ENCODE measurements at places on chromosomes 2 and 18.
A peak's percentile ranks its signal among the peaks of the same experiment; 100 is the strongest.

- DNase-seq = no peak
These were observed 24.2 kb downstream of the XRCC5 start for GRCh38 chr2:216133397-216133796.

DNA sequence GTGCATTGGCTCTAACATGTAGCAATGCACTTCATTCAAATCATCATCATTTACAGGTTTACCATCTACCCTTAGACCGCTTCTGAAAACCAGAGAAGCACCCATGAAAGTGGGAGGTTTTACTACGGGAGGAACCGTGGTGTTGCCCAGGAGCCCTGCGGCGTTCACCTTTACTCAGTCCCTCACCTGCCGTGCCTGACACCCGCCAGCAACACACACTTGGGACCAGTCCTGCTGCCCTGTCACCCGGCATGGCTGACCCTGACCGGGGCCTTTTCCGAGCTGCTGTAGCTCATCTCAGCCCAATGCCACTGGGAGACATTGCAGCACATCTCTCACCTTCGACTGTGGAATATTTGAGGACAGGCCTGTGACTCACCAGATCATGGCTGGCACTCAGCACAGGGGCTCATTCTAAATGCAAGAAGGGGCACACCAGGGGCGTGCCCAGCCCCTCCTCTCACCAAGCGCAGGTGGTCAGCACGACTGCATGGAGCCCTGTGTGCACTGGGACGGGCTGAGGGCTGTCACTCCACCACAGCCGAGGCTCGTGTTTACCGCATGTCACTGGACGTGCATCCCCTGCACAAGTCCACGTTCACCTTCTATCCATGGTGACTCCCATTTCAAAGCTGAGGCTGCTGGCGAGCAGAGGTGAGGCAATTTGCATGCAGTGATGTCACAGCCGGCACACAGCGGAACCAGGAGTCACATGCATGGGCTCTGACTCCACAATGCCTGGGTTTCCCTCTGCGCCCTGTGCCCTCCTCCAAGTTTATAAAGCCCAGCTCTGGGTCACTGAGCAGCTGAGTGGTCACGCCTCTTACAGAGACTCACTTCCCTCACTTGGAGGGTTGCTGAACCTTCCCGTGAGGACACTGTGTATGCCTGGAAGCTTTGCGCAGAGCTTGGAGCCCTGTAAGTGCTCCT, 76.7 kb upstream of the SNTG2 start:
- DNase-seq = no peak

- no peak for DNase-seq
These were observed 253.3 kb upstream of the TANK start for GRCh38 chr2:160906878-160907277.

DNA sequence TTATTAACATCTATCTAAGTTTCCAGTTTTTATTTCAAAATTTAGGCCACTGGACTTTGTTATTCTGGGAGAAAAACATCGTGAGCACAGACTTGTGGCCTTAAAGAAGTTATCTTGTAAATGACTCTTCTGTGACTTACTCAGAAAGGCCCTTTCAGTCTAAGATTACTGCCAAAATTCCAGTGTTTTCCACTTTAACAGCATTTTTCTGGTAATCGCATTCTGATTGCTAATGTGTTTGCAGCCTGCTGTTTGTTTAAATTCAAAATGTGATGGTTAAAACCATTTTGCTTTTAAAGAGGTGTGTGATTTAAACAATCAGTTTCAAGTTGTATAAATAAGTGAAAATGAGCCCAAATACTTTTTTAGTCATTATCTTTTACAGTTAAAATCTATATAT, 136.7 kb upstream of the DAPL1 start:
- no peak for DNase-seq

- no peak for DNase-seq
These were observed 81.2 kb downstream of the GPD2 start for GRCh38 chr2:156517419-156517818.

- no peak for DNase-seq
These were observed 608 bp downstream of the PHOSPHO2 start for GRCh38 chr2:169694894-169695260.

DNA sequence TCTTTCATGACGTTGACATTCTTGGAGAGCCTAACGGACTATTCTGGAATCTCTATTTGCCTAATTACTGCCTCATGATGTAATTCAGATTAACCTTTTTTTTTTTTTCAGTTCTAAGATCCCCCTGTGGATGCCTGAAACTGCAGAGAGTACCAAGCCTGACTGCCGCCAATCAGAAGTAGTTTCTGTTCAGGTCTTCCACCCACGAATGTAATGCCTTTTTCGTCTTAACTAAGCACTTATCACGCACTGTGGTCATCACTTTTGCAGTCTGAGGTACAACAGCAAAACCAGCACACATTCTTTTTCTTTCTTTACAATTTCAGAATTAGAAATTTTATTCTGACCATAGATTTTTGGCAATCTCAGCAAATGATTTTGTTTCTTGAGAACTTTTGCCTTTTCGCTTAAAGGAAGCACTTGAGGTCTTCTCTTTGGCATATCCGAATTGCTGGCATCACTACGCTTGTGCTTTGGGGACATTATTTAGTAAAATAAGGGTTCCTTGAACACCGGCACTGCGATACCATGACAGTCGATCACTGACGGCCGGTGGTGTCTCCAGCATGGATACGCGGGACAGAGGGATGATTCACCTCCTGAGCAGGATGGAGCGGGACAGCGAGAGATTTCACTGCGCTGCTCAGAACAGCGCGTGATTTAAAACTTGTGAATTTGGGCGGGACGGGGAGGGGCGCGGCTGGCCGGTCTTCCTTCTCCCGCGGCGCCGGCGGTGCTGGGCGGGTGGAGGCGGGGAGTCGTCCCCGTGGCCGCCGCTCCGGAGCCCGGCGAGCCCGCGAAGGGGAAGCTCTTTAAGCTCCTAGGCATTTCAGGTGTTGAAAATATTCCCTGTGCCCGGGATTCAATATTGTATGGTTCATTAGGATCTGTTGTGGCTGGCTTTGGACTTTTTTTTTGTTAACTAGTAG, 32.0 kb upstream of the GPR55 start:
- no peak for DNase-seq

- DNase-seq = no peak
These were observed 19.5 kb upstream of the FAHD2A start for GRCh38 chr2:95382686-95383634.

- no peak for DNase-seq
These were observed 269.4 kb upstream of the FBXO11 start for GRCh38 chr2:48175656-48176055.

- no peak for DNase-seq
These were observed 18.1 kb downstream of the VIL1 start for GRCh38 chr2:218436992-218437391.

DNA sequence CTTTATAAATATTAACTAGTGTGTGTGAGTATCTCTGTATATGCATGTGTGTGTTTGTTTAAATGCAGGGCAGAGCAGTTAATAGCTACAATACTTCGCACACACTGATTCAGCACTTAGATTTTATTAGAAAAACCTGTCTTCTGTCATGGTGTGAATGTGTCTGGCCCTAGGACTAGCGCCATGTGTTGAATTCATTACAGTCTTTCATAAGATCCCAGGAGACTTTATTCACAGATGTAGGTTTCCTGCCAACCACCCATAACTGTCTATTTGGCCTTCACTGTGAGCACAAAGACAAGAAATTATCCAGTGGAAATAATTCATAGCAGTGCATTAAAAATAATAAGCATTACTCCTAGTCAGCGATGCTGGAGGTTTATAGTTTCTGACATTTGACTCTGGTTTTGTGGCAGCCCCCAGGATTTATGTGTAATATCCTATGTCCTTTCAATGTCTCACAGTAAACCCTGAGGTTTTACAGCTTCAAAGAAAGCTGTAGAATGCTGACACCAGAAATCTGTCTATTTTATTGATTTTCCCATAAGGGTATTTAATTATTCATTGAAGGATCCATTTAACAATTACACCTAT, 93.9 kb downstream of the ZNF804A start:
- DNase-seq = no peak

- DNase-seq = no peak
These were observed 145.8 kb downstream of the BABAM2 start for GRCh38 chr2:28036307-28036706.

DNA sequence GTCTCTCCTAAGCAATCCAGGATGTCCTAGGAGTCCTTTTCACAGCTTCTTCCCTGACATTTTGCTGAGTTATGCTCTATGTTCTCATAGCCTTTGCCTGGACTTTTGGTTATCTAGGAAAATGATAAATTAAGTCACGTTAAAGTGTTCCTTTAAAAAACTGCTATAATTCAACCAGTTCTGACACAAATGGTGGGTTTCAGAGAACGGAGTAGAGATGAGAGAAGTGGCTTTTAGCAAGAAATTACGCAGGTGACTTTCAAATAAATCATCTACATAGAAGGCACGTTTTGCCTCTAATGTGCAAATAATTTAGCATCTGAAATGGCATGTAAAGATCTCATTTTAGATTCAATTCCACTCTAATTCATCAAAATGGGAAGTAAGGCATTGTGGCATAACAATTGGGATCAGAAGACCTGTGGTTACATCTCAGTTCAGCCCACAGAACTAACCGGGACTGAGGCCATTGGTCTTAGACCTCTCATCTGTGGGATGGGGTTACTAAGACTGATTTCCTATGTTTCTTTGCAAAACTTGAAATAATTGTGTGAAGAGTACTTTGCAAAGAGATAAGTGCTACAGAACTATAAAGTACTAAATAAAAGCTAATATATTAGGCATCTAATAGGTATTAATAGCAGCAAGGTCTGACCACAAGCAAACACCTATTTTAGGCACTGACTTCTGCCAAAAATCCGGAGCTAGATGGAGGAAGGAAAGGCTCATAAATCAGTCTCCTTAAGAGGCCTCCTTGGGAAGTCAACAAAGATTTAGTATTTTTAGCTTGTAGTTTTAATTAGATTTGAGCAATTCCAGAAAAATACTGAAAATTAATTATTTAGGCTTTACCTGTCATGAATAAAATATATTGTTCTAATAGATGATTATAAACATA, 211.4 kb downstream of the PIEZO2 start:
- DNase-seq = no peak

DNA sequence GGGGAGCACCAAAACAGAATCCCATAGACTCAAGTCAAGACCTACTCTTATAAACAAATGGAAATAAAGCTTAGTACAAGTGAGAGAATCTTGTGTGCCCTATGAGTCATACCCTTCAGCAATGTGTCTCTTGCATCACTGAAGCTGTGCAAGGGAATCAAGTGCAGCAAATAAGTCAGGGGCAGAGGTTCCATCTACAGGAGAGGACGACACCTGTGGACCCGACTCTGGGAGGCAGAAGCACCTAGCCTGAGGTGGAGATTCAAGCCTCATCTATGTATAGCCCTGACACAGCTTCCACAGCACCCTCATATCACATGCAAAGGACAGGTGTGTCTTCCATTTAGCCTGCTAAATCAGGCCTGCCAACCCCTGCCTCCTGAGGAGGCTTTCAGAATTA, 298.2 kb downstream of the CNTNAP5 start:
- DNase-seq = no peak

DNA sequence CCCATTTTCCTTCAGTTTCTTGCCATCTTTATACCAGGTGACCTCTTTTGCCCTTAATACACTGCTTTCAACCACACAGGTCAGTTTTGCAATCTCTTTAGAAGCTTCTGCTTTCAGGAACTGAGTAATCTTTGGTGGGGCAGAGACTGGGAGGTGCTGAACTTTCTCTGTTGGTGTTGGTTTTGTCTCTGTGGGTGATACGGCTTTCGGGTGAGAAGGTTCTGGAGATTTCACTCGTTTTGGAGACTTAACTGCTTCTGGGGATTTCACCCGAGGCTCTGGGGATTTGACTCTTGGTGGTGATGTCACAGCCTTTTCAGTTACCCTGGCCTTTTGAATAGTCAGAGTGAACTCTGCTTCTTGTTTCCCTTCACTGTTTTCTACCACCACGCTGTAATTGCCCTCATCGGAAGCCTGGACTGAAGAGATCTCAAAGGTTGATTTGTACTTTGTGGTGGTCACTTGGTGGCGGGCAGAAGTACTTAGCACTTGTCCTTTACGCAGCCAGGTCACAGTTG, 50.4 kb downstream of the PLEKHA3 start:
- DNase-seq = no peak

GRCh38 chr2:204122425-204122824, 185.9 kb downstream of the ICOS start:
- peak; percentile 65 for DNase-seq

- DNase-seq = peak; percentile 69
These were observed 616 bp downstream of the EML6 start for GRCh38 chr2:54723996-54724559.

GRCh38 chr18:7459851-7460770, 107.0 kb upstream of the PTPRM start:
- no peak for DNase-seq

GRCh38 chr2:150081775-150082481, 405.5 kb downstream of the RND3 start:
- DNase-seq = no peak

DNA sequence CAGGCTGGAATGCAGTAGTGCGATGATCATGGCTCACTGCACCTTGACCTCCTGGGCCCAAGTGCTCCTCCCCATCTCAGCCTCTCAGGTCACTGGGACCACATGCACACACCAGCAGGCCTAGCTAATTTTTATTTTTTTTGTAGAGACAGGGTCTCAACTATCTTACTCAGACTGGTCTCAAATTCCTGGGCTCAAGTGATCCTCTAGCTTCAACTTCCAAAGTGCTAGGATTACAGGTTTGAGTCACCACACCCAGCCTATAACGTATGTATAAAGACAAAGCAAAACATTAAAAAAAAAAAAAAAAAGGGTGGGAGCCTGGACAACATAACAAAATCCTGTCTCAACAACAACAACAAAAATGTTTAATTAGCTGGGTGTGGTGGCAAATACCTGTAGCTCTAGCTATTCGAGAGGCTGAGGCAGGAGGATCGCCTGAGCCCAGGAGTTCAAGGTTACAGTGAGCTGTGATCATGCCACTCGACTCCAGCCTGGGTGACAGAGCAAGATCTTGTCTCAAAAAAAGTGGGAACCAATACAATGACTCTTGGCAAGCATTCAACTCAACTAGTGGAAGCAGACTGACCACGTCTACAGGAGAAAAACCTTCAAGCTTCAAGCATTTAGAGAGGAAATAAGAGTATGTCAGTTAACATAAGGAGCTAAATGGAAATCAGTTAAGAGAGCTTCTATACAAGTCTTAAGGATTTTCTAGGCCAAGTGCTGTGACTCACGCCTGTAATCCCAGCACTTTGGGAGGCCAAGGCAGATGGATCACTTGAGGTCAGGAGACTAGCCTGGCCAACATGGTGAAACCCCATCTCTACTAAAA, 2.6 kb downstream of the GTF3C2 start:
- no peak for DNase-seq

GRCh38 chr2:65489269-65489668, 56.9 kb upstream of the SPRED2 start:
- no peak for DNase-seq

- no peak for DNase-seq
These were observed 4.3 kb upstream of the UGT1A6 start for GRCh38 chr2:233688341-233688740.

- no peak for DNase-seq
These were observed 169.1 kb upstream of the TRIB2 start for GRCh38 chr2:12547566-12548170.

DNA sequence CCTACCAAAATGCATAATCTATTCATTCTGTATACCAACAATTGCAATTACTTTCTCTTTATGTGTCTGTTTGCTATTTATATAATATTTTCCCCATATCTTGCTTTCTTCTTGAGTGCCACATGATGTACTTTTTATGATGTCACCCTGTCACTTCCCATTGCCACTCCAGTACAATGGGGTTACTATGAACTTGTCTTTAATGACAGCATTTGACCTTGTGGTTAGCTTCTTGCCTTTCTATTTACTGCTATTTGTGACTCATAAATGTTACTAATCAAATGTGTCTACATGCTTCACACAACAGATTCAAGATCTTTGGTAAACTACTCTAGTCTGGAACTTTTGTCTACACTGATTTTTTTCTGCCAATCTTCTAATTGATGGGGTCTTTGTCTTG, 486.3 kb downstream of the NR4A2 start:
- DNase-seq = no peak

Data from NCI-H526 (cell line).